ENCODE measurements at places on chromosomes 1 and 21. TPM values are rescaled to one million over a fixed set of nuclear protein-coding genes. Genes with fewer than 3 reads are reported as not detected.

DNA sequence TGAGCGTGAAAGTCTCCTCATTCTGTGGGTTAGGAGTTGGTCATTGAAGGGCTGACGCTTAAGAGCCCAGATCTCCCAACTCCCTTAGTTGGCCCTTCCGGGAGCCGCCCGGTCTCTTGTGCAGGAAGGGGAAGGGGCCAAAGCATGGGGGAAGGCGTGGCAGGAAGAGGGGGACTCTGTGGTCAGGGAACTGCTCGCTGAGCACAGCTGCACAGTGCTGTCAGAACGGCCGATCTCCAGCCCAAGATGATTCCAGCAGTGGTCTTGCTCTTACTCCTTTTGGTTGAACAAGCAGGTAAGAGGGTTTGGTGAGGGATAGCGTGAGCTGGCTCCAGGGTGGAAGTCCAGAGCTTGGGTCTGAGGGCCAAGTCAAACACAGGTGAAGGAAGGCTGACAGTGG is at the start of gene FCER1G:
Gene FCER1G (plus strand): TSS at position 220 of the 400 bp plus-strand sequence. CDS start 27 bp downstream, at position 247.
- no peak for DNase-seq

DNA sequence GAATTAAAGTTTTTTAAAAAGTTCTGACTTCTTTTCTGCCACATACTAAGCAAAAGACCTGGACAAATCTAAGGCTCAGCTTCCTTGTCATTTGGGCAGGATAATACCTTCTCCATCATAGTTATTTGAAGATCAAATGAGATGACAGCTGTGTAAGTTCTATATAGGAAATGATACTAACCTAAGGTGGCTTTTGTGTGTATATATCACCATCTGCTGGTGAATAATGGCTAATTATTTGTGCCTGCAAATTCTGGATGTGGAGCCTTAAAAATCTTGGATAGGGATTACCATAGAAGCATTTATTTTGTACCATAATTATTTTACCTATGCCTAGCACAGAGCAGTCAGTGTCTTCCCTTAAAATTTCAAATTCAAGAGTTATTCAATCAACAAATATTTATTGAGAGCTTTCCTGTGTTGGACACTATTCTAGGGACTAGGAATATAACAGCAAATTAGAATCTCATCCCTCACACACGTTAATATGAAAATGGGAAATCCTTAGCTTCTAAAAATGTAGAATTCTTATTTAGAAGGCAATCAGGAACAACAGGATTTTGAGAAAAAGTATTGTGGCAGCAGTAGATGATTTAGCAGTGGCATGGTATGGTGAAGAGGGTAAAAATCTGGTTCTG is 89.8 kb downstream of the TMEM200B start:
- DNase-seq = peak; percentile 60

DNA sequence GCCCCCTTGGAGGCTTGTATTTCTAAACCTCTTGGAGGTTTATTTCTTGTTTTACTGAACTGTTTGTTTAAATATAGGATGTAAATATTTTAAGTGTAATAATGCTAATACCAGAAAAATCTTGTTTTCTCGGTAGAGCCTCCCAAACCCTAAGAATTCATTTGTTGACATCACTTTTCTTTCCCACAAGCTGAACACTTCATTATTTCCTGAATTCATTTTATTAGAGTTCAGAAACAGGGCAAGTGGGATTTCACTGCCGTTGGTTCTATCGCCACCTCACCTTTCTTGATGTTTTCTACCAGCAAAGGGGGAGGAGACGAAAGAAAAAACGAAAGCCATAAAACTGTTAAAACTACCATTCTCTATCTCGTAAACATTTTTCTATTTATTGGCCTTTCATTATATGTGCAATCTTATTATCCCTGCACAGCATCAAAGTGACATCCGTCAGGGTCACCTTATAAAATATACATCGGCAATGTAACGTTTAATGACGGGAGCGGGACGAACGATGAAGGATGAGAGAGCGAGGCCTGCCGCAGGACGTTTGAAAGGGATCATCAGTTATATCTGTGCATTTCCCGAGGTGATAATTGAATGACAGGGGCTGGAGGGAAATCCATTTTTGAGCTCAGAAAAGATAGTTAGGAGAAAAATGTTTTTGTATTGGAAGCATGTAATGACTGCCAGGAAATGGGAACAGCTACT is 59.5 kb downstream of the SLC45A1 start:
- DNase-seq = no peak

DNA sequence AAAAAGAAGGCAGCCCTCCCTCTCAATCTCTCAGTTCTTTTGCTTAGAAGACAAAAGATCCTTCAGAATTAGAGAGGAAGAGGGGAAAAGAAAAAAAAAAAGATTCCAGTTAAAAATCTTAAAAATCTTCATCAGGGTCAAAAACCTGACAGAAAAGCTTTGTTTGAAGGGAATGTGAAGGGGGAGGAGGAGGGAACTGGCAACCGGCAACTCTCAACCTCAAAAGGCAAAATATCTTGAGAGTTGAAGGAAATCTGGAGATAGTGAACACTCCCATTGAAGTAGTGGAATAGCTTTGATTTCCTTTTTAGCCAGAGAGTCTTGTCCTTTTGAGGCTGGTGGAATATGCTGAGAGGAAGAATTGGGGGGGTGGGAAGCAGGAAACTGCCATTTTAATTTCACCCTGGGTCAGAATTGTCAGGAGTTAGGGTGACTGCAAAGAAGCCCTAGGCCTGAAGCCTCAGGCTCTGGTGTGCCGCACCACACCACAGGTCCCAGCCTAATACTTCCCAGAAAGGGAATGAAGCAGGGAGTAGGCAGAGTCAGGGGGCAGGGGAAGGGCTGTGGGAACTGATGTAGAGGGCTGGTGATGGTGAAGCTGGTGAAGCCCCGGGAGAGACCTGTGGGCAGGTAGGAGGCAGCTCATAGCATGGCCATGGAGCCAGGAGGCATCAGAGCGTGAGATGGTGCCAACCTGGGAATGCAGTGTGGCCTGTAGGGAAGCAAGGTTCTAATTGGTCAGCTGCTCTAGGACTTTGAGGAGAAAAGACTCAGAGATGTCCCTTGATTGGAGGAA is 24.6 kb downstream of the KIRREL1 start:
- no peak for DNase-seq

DNA sequence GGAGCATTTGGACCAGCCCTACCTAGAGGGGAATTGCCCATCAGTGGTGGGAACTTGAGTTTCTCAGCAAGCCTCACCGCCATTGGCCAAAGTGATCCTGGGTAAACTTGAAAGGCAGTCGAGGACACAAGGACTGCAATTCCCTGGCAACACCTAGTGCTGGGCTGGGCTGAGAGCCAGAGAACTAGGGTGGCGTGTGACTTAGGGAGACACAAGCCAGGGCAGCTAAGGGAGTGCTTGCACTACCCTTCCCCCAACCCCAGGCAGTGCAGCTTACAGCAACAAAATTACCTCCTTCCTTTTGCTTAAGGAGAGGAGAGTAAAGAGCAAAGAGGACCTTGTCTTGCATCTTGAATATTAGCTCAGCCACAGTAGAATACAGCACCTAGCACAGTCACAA is 176.9 kb upstream of the PRMT6 start:
- no peak for DNase-seq

GRCh38 chr1:35707601-35708440 is 10.9 kb downstream of the C1orf216 start:
- DNase-seq = peak; percentile 79

GRCh38 chr1:113946678-113947387 is 17.7 kb downstream of the HIPK1 start:
- no peak for DNase-seq

DNA sequence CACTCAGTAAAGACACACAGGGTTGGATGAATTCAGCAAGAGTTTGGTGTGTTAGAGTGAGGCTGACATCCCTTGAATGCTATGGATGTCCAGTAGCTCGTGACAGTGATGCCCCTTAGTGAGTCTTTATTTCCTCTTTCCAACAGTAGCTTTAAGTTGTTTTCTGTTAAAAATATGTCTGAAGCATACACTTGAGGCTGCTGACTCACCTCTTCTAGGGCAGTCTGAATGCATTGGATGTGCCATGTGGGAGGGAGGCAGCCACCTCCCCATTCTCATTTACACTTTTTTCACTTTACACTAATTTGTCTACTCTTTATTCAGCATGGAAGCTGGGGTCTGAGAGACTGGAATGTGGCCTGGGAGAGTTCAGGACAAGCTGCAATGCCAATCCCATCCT is 17.6 kb downstream of the NOS1AP start:
- DNase-seq = no peak

DNA sequence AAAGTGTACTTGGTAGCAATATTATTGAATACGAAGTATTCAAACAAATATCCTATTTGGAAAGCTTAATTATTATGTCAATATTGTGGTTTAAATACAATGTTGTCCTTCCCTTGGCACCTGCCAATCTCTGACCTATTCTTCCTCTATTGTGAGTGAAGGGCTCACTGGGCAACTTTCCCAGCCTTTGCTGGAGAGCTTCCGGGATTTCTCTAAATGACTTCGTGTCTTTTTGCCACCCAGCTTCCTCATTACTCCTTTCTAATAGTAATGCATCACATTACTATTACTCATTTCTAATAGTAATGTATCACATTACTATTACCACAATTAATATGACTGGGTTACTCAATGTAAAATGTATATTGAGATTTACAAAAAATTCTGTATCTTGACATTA is 880.6 kb downstream of the BRINP3 start:
- no peak for DNase-seq

DNA sequence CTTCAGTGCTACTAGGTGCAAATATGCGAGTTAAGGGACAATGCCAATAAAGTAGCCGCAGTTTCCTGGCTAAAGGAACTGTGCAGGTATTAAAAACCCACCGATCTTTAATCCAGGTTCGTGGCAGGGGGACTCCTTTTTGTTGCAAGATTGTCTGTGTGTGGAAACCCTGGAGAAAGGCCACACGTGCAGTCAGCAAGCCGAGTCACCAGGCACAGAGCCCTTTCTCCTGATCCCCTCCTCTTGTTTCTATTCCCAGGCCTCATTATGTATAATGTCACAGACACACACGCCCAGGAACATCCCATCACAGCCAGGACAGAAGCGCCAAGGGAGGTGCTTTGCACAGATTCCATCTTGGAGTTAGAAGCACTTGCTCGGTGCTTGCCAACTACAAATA is 528.9 kb downstream of the KIF26B start:
- DNase-seq = no peak

DNA sequence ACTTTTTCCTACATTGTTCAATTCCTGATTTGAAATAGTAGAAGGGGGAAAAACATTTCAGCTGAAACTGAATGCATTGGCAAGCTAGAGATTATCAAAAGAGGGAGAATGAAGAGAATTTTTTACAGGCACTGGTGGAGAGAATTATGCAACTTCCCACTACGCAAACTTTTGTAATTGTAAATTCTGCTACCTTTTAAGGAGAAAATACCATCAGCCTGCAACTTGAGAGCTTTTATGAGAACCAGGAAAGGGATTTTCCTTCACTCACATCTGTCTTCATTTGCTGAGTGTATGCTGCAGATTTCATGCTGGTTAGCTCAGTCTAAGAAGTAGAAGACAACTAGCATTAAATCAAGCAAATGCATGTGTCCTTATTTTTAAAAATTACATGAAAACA is 43.7 kb downstream of the ADAMTS1 start:
- no peak for DNase-seq

- DNase-seq = no peak
These were observed 4.7 kb upstream of the RNPC3 start for GRCh38 chr1:103520822-103521221.

- no peak for DNase-seq
These were observed 21.7 kb downstream of the SLC26A9 start for GRCh38 chr1:205921570-205921909.

GRCh38 chr1:75841421-75841820 is 44.7 kb downstream of the MSH4 start:
- DNase-seq = no peak

DNA sequence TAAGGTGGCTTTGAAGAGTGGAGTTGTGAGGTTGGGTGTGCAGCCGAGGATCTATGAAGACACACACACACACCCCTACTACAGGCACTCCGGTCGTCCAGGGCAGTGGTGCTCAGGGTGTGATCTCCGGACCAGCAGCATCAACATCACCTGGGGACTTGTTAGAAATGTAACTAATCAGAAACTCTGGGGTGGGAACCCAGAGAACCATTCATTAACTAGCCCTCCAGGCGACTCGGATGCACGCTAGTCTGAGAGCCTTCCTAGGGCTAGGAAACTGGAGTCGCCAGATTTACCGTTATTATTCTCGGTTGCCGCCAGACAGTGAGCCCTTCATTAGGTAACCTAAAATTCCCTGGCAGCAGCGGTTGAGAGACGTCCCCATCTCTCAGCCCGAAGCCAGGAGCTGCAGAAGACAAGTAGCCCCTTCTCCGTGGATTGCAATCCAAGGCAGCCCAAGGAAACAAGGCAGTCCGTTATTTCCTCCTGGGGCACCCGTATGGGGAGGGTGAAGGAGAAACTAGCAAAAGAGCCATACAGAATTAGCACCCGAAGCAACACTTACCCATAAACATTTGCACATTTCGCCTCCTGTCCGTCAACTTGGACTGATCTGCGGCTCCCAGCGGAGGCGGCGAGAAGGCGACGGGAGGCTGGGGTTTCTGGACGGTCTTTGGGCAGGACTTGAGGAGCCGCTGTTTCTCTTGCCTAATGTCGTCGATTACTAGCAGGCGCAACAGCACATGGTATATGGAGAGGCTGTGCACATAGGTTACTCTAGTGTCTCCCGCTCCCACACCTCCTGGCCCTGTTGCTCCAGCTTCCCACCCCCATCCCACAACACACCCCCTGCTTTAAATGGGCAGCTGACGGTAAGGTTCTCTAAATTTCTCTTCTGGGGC is 2.9 kb upstream of the CCN1 start:
- peak; percentile 65 for DNase-seq

GRCh38 chr21:44927587-44928461 is 7.1 kb upstream of the ITGB2 start:
- peak; percentile 91 for DNase-seq

GRCh38 chr21:45596704-45597318 is 46.7 kb upstream of the PCBP3 start:
- DNase-seq = peak; percentile 95

DNA sequence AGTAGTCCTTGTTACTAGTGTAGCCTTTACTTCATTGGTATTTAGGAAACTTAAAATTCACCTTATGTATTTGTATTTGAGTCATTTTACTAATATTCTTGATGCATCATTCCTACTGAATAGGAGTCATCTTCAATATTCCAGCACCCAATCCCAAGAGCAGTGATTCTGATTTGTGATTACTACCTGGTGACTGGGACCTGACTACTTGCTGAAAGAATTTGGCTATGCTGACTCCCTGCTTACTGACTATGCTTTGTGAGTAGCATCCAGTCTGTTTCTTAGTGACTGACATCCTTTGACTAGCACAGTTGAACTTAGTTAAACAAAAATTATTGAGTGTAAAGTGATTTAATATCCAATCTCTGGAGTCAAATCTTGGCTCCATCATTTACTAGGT is 129.9 kb upstream of the NEGR1 start:
- DNase-seq = no peak

GRCh38 chr1:209171151-209171550 is 412.4 kb upstream of the CAMK1G start:
- DNase-seq = no peak

The ZNF670 gene
- total RNA-seq = 2.8 TPM

The BACE2 gene
- 0.28 TPM for total RNA-seq

The RYR2 gene
- not detected for total RNA-seq

The SESN2 gene
- total RNA-seq = 14.8 TPM

The SMCP gene
- not detected for total RNA-seq

The FCRLB gene
- total RNA-seq = not detected
